ELF-1 (cell line): ENCODE measurements at places on chromosomes 11 and 22.

GRCh38 chr11:14894657-14895598 lies 2.9 kb upstream of the CYP2R1 start:
- DNase-seq: no peak

DNA sequence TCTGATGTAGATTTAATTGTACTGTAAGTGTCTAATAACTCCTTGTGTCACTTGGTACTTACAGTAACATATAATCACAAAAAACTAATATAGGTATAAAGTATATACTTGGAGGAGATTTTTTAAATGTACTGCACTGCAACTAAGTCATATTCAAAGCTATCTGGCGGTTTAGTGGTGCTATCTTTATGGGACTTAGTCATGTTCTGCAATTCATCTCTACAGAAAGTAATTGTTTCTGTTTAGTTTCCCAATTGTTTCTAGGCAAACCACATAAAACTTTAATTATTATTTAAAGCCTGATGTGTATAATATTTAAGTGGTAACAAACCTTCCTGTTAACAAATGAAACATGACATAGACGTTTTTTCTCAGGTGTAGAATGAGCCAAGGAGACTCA lies 8.0 kb downstream of the PAFAH1B2 start:
- no peak for DNase-seq

- DNase-seq: peak; percentile 13
These were observed 60.3 kb downstream of the ATXN10 start for GRCh38 chr22:45731798-45732495.

DNA sequence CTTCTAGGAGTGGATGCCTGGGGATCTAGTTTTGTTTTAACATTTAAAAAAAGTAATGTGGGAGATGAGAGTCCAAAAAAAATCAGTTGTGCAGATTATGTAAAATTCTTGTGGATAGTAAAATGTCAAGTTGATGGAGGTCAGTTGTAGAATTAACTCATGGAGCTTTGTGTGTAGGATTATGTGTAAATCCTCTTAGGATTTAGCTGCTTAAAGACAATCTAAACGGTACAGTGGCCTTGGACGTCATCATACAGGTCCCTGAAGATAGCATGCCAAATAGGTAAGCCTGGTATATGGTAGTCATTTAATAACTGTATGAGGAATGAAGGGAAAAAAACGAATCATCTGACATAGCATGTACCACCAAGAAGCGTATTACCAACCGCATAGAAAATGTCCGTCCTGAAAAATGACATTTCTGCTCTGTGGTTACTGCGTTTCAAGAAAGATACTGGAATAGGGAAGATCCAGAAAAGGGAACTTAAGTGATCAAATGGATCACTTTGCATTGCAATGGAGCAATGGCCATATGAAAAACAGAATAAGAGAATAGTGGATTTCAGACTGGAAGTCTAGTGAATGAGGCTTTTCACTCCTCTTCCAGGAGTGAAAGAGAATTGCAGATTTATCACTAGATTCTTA lies 61.3 kb downstream of the BCL2L13 start:
- DNase-seq: no peak

DNA sequence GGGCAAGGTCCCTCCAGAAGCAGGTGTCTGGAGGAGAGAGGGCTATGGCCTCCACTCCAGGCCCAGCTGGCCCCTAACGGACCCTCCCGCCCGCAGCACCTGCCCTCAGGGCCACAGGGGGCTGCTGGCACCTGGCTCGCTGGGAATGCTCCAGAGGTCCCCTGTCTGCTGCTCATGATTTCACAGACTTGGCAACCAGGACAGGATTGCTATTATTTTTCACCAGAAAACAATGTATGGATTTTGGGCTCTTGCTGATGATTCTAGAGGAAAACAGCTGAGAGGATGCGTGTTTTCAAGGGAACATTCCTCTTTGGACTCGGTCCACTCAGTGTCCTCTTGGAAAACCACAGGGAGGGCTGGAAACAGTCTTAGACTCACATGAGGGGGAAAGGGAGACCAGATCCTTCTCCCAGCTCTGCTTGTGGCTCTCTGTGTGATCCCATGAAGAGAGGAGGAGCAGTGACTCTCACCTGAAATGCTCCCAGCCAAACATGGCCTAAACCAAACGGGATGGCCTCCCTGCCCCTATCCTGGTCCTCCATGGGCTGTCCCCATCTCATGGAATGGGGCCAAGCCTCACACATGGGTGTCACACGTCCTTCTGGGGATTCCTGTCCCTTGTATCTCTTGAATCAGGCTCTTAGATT lies 15.8 kb downstream of the MYEOV start:
- DNase-seq: no peak

GRCh38 chr22:48188231-48188721 lies 1425.8 kb downstream of the TBC1D22A start:
- DNase-seq: no peak

- DNase-seq: no peak
These were observed 40.9 kb downstream of the DGCR2 start for GRCh38 chr22:19081351-19081750.

DNA sequence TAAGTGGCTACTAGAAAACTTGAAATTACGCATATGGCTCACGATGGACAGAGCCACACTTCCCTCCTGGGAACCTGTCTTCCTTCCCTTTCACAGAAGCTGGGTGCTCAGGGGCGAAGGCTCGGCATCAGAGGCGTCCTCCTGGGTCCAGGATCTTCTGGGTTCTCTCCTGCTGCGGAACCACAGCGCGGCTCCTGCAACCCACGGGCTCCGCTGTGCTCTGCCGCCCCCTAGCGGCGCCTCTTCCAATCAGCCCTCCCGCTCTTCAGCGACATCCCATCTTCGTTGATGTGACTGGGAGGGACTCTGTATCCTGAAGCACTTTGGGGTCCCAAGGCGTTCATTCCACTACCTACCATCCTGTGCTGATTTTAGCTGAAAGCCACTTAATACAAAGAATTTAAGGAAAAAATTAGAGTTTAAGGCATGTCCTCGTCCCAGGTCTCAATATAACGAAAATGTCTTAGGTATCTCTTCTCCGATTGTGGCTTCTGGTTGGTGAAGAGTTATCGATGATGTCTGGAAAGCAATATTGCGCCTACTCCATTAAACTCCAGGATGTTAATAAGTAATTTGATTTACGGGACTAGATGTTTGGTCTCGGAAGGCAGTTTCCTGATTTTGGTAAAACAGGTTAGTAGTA lies 14.8 kb upstream of the RPS3 start:
- peak; percentile 92 for DNase-seq

GRCh38 chr22:25656724-25657123 lies 85.3 kb upstream of the MYO18B start:
- DNase-seq: no peak

DNA sequence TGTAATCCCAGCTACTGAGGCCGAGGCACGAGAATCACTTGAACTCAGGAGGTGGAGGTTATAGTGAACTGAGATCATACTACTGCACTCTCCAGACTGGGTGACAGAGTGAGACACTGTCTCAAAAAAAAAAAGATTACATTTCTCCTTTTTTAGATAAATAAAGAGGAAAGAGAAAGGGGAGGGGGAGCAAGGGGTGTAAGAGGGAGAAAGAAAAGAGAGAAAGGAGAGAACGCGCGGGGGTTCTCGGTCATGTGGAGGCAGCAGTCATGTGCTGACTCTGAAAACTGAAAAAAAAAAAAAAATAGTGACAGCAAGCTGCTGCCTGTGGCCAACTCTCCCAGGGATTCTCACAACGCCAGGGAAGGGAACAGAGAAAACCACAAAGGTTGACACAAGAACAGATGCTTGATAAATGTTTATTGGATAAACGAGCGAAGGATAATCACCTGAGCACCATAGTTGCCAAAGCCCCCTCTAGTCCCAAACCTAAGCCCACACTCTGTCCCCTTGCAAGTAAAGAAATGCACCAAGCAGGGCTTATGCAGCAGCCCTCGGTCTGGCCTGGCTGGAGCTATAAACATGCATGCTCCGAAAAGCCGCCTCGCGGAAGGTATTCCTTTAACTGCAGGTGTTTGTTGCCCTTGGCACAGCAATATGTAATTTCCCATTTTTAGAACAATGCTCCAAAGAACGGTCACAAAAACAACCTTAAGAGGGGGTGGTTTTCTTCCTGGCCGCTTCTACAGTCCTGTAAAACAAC lies 14.5 kb downstream of the SCGB1A1 start:
- no peak for DNase-seq

GRCh38 chr11:66007201-66007634 lies 4.6 kb upstream of the CST6 start:
- peak; percentile 40 for DNase-seq

GRCh38 chr22:49238181-49239141 lies 589.2 kb downstream of the BRD1 start:
- DNase-seq: no peak

GRCh38 chr11:122853261-122853660 lies 15.0 kb downstream of the CRTAM start:
- DNase-seq: no peak

GRCh38 chr11:94024547-94024946 lies 3.4 kb downstream of the HEPHL1 start:
- DNase-seq: no peak

DNA sequence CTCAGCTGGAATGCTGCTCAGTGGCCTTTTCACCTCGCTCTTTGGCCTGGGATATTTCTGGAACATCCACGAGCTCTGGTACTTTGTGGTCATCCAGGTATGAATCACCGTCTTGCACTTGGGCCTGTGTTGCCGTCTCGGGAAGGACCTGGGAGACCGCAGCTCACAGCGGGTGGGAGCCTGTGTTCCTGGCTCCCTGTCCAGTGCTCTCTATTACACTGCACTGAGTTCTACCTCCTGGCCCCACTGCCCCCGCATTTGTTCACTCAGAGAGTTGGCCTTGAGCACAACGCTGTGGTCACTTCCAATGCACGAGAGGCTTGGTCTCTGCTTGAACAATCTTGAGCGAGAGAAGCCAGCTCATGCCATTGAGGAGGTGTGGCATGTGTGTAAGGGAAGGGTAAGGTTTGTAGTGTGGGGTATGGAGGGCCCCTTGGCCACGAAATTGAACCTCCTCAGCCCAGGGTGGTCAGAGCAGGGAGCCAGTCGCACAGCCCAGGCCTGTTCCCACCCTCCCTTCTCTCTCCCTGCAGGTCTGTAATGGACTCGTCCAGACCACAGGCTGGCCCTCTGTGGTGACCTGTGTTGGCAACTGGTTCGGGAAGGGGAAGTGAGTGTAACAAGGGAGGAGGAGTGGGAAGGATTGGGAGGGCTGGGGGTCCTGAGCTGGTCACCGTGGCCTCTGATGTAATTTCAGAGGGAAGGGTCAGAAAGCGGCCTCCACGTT lies 16.2 kb downstream of the SLC37A2 start:
- no peak for DNase-seq

DNA sequence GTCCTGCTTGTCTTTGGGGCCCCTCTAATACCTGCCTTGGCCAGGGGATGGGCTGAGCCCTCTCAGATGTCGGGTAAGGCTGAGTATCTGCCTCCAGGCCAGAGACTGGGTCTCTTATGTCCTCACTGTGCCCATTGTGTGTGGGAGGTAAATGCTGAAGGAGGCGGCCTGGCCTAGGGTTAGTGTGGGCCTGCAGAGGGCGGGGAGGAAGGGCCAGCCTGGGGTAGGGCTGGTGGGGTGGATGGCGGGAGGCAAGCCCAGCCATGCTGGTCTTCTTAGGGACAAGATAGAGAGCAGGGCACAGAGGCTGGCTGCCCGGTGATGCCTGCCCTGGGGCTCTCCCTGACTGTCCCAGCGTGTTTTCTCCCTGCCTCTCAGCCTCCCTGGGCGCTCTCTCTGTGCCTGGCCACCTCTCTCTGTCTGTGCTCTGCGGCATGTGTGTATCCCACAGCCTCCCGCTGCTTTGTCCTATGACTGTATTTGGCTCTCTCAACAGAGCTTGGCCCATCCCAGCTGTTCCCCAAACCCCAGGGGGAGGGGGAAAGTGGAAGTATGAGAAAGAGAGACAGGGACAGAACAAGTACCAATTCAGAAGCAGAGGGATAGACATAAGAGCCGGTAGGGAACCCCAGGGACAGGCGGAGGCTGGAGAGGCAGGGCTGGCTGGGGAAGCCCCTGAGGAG lies 57.0 kb downstream of the PDE2A start:
- no peak for DNase-seq

DNA sequence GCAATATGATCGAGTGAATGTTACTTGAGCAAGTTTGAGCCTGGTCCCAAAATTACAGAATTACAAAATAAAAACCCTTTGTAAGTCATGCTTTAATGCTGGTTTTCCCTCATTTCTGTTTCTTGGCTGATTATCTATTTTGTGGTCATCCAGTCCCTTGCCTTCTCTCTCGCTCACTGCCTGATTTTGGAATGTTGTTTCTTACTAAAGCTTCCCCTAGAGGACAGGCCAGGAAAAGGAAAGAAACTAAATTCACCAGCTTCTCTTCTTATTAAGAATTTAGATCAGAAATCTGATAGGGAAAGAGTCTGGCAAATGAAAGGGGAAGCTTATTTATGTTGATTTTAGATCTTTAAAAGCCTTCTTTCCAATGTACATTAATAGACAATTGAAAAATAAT lies 16.6 kb upstream of the BDNF start:
- DNase-seq: no peak

GRCh38 chr22:43490311-43490710 lies 78.5 kb downstream of the MPPED1 start:
- no peak for DNase-seq

DNA sequence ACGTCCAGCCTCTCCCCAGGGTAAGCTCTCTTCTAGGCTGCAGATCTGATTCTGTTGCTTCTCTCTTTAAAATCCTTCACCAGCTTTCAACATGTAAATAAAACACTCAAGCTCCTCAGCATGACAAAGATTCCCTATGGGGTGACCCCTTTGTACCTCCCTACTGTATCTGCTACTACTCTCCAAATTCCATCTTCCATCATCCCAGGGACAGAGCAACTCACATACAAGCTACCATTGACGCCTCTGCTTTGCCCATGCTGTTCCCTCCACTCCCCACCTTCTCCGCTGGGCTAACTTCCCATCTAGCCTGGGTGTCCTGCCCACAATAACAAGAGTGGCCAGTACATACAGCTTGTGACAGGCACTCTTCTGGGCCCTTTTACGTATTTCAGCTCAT lies 207.5 kb upstream of the ZBED5 start:
- peak; percentile 14 for DNase-seq
